Stimulated activated CD8-positive, alpha-beta memory T cell treated with anti-CD3 and anti-CD28 coated beads, Interleukin-4, amount 100 ng/mL, for 4 hours (primary cell): ENCODE measurements at places on chromosomes 2 and 18.

DNA sequence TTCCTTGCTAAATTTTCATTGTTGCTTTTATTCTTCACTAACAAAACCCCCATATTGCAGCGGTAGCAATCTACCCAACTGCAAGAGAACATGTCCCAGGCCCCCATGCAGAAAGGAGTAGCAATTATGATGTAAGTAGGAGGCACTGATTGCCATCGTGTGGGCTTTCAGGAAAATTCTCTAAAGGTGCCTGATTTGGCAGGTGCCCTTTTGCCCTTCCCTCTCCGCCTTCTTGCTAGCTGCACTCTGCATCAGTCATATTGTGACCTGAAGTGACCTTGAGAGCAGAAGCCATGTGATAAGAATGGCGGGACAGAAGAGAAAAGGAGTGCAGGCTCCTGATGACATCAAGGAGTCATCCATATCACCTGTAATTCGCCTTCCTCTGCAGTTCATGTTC lies 112.1 kb downstream of the NCKAP5 start:
- DNase-seq = no peak

GRCh38 chr18:63007231-63007630 lies 291.9 kb downstream of the PHLPP1 start:
- DNase-seq = no peak

DNA sequence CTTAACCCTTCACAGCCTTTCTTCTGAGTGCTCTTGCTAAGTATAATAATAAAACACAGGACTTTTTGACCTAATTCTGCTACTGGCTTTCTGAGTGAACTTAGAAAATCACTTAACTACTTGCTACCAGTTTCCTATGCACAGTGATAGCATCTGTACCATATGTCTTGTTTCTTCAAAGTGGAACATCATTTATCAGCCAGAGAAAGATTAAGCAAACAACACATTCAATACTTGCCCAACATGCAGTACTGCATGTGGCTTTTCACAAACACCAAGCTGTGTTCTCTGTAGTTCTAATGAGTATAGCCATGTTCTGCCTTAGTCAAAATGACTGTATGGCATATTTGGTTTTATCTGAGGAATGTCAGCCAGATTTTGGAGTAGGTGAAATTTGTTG lies 1286.6 kb upstream of the ZEB2 start:
- no peak for DNase-seq

DNA sequence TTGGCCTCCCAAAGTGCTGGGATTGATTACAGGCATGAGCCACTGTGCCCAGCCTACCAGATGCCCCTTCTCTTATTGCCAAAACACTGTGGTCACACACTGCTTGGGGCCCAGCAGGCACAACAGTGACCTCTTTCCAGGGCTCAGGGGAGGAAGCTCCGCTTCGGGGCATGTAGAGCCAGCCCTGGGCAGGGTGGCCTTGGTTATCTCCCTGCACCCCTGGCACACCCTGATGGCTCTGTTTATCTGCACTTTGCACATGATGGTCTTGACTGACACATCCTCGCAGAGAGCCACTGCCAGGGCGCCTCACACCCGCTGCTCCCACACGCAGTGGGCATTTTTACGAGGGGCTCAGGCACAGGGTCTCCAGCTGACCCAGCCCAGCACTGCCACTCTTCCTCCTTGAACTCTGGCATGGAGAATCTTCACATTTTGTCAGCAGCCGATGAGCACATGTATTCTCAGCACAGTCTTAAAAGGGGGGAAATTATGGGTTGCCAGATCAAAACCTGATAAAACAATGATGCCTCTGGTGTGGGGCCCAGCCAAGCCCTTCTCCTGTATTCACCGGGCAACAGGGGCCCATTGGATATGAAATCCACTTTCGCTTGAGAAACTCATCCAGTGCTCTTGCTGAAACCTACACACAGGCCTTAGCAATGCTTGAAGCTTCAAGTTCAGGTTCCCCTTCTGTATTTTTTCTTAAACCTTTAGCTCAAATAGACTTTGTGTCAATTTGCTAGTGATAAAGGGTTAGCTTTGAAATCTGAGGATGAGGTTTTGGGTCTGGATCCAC lies 5.9 kb downstream of the GYPC start:
- DNase-seq = no peak

- DNase-seq = no peak
Measured at GRCh38 chr18:6543330-6543908, 128.7 kb upstream of the L3MBTL4 start.

GRCh38 chr2:53695575-53695974 lies 72.0 kb upstream of the CHAC2 start:
- DNase-seq = no peak

- no peak for DNase-seq
Measured at GRCh38 chr2:45709137-45709536, 57.7 kb downstream of the PRKCE start.

GRCh38 chr2:47616506-47616905 lies 166.4 kb upstream of the MSH6 start:
- no peak for DNase-seq

DNA sequence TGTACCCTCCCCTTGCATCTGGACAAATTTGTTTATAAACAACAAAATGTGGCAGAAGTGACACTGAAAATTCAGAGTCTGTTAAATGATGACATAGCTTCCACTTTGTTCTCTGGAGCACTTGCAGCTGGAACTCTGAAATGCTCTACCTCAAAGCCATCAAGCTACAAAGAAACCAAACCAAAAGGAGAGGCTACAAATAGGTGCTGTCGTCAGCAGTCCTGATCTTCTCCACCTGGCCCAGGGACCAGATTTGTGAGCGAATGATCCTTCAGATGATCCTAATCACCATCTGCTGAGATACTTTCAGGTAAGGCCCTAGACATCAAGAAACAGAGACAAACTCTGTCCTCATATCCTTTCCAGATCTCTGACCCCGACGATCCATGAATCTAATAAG lies 27.9 kb upstream of the PAIP2B start:
- DNase-seq = no peak

DNA sequence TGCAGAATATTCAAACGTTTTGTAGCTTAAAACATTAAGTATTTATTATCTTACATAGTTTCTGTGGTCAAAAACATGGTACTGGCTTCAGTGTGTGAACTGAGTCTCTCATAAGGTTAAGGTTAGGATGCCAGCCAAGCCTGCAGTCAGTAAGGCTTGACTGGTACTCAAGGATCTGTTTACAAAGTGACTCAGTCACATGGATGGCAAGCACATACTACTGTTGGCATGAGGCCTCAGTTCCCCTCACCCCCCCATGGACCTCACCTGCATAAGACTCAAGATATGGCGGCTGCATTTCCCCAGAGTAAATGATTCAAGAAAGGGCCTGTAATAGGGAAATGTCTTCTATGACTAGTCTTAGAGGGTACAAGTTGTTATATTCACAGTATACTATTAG lies 1167.5 kb downstream of the DPP10 start:
- DNase-seq = no peak

DNA sequence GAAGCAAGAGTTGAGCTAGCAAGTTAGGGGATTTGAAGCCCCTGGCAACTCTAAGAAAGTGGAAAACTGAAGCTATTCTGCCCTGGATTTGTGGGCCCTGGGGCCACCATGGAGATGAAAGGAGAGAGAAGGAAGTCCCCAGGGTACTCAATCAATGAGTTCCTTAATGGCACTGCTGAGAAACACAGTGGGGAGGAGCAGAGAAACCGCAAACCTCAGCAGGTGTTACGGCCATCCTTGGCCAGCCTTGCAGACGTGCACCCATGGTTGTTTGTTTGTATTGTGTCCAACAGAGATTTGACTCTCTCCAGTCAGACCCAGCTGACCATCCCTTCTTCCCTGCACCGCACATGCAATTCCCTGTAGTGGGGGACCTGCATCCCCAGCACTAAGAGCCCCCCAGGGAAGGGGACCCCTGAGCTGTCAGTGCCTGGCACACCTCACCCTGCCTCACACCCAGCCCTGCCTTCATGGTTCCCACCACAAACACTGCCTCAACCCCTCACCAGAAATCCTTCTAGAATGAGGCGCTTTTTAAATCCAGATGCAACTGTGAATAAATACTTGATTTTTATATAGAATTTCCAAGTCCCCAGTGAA lies 255.3 kb downstream of the SH3BP4 start:
- no peak for DNase-seq

GRCh38 chr2:182057002-182057401 lies 71.3 kb downstream of the PPP1R1C start:
- DNase-seq = no peak

- no peak for DNase-seq
Measured at GRCh38 chr2:24824966-24825882, 32.0 kb downstream of the CENPO start.

GRCh38 chr2:173153301-173153885 lies 77.7 kb downstream of the MAP3K20 start:
- no peak for DNase-seq

GRCh38 chr2:27081984-27082772 lies 3.8 kb downstream of the EMILIN1 start:
- no peak for DNase-seq

DNA sequence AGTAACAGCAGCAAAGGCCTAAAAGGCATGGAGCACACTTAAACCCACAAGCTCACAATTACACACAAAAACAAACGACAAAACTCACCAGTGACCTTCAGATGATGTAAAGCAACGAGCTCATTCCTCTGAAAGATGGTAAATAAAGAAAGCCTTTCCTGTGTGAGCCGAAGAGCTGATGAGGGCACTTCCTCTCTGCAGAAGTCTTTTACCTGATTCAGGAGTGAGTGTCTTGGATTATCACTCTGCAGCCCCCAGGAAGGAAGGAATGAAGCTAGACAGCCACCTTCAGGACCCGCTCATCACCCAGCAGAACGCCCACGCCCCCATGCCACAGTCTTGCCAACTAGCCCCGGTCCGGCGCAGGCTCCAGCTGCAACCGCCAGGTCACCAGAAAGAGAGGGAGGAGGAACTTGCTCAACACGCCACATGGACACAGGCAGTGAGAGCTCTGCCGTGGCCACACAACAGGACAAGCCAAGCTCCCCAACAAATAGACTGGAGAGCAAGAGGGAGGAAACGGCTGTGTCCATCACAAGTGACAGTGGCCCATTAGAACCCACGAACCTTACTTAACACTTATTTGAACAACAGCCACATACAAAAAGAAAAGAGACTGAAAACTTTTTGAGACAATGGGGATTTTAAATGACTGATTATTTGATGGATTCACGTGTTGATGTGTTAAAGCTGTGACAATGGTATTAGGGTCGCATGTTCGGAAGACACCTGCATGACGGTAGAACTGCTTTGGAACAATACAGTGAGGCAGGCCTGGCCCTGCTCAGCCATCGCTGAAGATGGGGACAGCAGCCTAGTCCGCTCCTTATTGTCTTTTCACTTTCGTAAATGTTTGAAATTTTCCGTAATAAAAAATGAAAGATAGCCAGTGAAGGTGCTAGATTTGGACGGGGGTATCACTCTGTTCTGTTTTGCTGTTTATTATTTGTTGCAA lies 127.3 kb downstream of the HDAC4 start:
- no peak for DNase-seq

DNA sequence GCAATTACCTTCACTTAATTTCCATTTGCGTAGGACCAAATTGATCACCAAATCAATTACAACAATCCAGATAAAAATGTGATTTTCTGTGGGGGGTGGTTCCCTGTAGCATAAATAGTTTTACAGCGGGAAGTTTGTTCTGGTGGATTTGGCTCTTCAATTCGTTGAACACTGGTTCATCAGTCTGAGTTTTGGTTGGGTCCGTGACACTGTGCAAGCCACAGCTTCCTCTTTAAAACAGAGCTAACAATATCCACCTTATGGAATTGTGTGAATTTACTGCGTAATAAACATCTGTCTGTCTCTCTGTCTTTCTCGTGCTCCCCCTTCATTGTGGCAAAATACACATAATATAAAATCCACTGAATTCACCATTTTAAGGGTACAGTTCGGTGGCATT lies 310.8 kb downstream of the TGIF1 start:
- DNase-seq = no peak

- DNase-seq = no peak
Measured at GRCh38 chr2:203804764-203805485, 62.6 kb upstream of the CTLA4 start.

DNA sequence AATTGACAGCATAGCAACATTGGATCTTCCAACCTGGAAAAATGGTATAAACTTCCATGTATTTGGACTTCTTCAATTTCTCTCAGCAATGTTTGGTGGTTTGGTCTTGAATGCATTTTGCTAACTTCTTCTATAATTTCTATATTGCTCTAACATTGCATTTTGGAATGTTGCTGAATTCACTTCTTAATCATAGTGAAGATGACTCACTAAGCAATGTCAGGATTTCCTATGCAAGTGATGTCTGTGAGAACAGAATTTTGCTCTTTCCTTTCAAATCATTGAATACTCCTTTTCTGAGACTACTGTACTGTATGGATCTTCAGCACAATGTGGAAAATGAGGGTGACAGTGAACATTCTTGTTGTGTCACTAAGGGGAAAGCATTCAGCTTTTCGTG lies 28.9 kb upstream of the CDH19 start:
- no peak for DNase-seq

DNA sequence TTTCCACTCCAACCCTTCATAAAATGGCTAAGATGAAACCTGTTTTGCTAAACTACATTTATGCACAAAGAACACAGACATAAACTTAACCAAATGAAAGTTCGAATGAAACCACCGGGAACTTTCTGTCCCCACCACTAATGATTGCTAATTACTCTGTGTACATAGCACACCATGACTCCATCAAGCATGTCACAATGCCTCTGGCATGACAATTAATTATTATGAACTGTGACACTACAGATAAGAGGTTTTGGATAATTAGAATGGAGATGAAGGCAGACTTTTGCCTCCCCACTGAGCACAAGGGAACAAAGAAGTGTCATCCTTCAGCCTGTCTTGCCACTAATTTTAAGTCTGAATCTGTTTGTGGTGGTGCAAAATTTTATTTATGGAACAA lies 1.5 kb downstream of the DAPL1 start:
- no peak for DNase-seq

GRCh38 chr2:207227062-207227748 lies 61.5 kb upstream of the KLF7 start:
- no peak for DNase-seq
